ENCODE measurements at places on chromosomes 2 and 18.

- DNase-seq = no peak
Observed at GRCh38 chr2:189164746-189165145, 14.8 kb downstream of the COL5A2 start.

DNA sequence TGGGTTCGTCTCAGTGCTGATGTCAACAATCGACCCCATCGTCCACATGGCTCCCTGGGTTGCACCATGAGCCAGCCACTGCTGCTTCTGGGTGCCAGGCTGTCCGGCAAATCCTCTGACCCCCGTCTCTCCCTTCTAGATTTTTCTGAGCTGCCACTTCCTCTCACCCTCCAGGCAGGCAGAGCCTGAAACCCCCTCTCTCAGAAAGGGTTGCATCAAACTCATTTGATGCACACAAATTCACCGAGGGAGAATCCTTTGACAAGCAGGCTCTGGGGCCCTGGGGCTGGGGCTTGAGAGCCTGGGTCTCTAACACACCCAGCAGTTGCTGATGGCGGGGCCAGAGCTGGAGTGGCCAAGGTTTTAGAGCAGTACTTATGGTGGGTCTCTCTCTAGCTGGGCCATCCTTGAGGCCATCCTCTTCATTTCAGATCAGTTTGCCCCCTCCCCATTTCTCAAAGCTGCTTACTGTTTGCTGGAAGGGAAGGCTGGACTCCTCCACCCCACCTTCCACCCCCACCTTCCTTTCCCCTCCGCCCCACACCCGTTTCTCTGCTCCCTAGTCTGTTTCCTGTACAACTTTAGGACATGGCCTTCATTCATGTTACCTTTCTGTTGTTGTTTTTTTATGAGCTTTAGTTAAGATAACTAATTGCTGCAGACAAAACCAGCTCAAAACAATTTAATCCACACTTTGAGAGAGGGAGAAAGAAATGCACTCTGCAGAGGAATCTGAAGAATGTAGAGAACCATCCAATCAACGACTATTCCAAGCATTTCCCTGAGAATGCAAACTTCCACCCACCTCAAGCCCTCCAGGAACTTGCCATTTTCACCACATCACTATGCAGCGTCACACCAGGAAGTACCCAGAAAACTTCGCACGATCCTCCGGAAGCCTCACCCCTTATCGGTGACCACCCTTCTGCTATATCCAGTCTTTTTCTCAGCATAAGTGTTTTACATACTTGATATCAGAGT is 69.5 kb downstream of the ARL4C start:
- no peak for DNase-seq

DNA sequence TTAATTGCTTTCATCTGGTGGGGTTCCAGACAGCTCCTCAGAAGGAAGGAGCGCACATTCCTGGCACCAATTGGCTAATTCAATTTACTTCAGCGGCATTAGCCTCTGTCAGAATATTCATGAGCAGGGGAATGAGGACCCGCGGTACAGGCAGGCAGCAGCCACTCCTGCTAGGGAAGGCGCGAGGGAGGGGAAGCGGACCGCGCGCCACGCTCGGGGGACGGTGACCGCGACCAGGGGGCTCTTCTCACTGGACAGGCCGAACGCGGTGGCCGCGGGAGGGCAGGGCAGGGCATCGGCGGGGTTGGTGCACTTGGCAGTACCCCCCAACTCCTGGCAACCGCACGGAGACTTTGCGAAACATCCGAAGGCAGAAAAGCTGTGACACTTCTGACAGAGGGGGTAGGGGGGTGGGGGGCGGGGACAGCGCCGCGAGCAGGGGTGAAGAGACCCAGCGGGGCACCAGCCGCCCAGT is at the start of gene CDH20:
Gene CDH20 (plus strand): TSS at position 160 of the 475 bp plus-strand sequence.
- no peak for DNase-seq

GRCh38 chr2:137862651-137863050 is 101.6 kb upstream of the HNMT start:
- DNase-seq = no peak

DNA sequence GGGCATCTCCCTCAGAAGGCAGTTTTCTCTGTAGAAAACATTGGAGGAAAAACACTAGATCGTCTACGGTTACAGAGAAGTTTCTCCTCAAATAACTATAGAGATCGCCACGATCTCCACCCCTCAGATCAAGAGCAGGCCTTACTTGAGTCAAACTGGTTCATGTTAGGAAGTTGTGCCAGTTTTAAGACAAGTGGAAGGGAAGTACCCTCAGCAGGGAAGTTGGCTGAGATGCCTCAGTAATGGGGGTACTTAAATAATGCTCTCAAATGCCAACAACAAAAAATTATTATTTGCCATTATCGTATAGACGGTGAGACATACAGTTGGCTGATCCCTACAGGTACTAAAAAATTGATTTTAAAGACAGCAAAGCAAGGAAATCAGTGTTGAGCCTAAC is 8.2 kb upstream of the SMAD7 start:
- DNase-seq = no peak

GRCh38 chr2:127829845-127830246 is 18.9 kb upstream of the WDR33 start:
- DNase-seq = no peak

- no peak for DNase-seq
Observed at GRCh38 chr18:54357082-54357659, 487 bp downstream of the STARD6 start.

DNA sequence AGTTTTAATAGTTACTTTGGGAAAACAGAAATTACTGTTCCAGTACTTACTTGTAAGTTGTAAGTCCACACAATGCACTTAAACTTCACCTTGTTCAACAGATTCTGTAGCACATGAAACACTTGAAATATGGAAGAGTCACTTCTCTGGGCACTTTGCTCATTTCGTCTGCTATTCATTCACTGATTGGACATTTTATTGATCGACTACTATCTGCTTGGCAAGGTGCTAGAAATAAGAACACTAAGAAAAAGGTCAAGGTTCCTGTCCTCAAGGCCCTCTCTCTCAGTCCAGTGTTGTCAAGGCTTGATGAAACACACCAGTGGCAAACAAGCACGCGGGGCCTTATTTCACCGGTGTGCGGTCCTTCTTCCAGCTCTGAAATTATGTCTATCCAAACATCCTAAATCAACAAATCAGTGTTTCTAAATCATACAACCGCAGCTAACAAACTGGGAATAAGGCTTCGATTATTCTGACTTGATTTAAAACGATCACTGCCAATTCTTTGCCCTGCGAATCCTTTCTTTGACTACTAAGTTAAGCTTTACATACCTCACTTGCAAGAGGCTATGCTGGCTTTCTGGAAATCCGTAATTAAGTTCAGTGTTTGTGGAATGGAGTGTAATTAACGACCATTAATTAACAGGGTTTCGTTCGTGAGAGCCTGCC is 780 bp upstream of the ITGAV start:
- no peak for DNase-seq

DNA sequence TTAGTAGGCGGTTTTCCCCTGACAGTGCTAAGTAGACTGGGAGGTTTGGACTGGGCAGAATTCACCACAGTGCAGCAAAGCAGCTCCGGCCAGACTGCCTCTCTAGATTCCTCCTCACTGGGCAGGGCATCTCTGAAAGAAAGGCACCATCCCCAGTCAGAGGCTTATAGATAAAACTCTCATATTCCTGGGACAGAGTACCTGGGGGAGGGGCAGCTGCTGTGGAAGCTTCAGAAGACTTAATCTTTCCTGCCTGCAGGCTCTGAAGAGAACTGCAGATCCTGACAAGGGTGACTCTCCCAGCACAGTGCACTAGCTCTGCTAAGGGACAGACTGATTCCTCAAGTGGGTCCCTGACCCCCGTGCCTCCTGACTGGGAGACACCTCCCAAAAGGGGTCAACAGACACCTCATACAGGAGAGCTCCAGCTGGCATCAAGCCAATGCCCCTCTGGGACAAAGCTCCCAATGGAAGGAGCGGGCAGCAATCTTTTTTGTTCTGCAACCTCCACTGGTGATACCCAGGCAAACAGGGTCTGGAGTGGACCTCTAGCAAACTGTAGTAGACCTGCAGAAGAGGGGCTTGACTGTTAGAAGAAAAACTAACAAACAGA is 266.8 kb upstream of the CRIM1 start:
- no peak for DNase-seq

DNA sequence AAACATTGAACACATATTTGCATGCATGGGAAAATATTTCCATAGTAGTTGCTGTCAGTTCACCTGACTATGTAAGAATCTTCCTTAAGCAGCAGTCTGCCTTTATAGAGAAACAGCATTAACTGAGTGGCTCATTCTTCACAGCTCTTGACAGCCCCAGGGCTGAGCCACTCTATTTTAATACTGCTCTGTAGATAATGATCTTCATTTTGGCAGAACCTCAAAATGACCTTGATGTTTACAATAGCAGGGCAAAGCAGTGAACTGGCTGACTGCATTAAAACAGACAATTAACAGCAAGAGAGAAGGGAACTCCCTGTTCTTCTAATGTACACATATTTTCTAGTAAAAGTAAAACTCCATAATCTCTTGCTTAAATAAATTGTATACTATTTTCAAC is 580.6 kb upstream of the SOX11 start:
- DNase-seq = no peak

- no peak for DNase-seq
Observed at GRCh38 chr18:23416298-23416697, 36.8 kb upstream of the RIOK3 start.

GRCh38 chr2:130372833-130373807 is 17.3 kb downstream of the PTPN18 start:
- no peak for DNase-seq

DNA sequence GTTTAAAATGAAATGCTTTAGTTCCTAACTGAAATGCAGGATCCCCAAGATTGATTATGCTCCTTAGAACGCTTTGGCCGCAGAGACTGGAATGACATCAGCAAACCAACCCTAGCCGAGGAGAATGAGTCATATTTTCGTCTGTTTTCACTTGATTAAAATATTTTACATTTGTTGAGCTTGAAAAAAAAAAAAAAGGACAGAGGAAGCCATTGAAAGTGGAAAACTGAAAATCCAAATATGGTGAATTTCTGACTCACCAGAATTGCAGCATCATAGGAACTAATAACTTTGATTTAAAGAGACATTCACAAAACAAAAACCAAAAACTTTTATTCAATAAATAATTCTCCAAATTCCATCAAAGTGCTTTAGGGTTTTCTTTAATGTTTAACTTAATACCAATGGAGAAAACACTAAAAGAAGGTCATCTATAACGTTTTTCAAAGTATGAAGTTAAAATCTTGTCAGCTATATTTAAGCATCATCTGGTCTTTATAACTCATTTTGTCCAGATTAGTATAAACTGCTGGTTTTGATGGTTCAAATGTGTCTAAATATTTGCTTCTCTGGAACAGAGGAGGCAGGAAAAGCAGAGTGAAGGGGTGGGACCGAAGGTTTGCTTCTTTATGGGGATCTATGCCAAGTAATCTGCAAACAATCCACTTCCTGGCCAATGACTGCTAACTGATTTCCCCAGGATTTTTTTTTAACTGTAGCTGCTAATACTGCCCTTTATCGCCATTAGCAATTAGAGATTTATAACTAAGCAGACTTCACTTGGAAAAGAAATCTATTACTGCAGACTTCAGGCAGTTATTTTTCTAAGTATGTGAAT is 30.9 kb upstream of the COL5A2 start:
- no peak for DNase-seq

GRCh38 chr2:230582851-230583283 is 129.8 kb upstream of the CAB39 start:
- DNase-seq = no peak

GRCh38 chr2:23544589-23545295 is 159.8 kb downstream of the KLHL29 start:
- no peak for DNase-seq

- no peak for DNase-seq
Observed at GRCh38 chr2:88125344-88125923, 2.4 kb downstream of the FABP1 start.

DNA sequence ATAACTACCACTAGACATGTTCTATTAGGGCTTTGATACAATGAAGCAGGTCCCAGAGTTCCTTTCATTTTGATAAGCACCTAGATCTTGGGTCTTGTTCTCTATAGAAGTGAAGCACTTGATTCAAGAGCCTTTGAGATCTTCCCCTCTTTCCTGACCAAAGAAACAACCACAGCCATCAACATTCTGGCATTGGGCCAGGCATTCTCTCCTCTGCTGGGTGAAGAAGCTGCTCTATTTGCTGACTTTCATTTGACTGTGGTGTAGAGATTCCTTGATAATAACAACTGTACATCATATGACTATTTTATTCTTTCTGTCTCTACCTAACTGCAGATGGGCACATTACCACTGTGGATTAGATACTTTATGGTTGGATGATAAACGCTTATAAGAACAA is 96.6 kb upstream of the LYPD1 start:
- no peak for DNase-seq

DNA sequence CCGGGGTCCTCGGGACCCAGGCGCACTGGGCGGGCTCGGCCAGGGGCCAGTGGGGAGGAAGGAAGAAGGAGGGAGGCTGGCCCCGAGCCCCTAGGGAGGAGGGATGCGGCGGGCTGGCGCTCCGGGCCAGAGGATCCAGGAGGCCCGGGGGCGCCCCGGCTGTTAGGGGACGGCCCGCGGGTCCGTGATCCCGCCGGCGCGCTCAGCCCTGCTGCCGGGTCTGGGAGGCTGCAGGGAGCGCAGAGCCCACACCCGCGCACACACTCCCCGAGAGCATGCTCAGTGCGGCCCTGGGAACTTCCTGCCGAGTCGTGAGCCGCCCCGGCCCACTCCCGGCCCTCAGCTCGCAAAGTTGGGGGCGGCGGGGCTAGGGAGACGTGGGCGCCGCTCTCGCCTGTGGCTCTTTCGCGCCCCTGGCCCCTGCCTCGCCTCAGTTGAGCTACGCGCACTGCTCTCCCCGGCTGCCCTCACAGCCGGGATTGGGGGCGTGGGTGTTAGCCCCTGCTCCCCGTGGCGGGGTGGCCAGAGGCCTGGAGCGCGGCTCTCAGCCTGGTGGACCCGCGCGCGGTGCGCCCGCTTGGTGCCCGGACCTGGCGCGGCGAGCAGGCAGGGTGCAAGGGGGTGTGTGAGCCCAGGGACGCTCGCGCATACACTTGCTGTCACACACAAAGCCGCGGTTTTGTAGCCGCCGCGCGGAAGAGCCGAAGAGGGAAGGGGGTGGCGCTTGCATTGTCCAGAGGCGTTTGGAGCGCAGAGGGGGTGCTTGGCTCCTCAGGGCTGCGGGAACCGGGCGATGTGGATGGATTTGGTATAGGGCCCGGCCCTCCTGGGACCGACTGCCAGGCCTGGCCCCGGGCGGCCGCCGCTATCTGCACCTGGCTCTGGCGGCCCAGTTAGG is 132.9 kb upstream of the MGAT5 start:
- peak; percentile 34 for DNase-seq

DNA sequence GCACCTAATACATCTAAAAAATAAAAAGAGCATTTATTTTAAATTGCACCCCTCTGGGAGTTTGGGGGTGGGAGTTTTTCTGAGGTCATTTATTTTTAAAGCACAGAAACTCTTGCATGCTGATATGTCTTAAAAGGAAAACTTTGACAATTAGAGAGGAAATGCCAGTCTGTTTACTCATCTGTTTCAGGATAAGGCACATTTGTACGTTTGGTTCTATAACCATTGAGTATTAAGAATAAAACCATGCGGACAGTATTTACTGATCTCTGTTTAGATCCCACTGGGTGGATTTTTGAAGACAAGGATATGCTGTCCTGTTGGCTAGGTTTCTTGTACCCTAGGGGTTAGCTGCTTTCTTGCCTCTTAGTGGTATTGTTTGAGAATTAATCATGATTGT is 122.9 kb downstream of the TANC1 start:
- DNase-seq = no peak
